ENCODE measurements at places on chromosomes 6 and 20.

- no peak for DNase-seq
Measured at GRCh38 chr6:133130863-133131262, 110.3 kb upstream of the EYA4 start.

GRCh38 chr6:62465206-62465605 lies 179.2 kb upstream of the KHDRBS2 start:
- no peak for DNase-seq

GRCh38 chr6:44627091-44627882 lies 239.8 kb downstream of the CDC5L start:
- no peak for DNase-seq

- DNase-seq, result no peak
Measured at GRCh38 chr6:167044696-167045095, 45.5 kb downstream of the CEP43 start.

DNA sequence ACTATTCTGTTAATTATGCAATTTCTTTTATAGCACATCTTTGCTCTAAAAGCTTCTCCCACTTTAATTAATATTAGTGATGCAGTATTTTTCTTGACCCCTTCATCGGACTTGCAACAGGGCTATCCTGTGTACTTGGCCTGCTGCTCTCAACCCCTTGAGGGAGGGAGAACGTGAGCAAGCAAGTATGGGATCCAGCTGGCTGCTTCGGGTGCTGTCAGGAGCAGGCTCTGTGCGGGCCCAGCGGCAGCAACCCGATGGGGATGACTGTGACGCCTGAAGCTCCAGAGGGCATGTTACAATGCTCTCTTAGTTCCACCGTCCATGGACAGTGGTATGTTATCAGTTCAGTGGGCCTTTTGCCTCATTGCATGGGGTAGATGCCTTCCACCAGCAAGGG lies 519.8 kb upstream of the CITED2 start:
- DNase-seq, result no peak

- DNase-seq, result no peak
Measured at GRCh38 chr6:111382476-111383294, 100.3 kb downstream of the REV3L start.

DNA sequence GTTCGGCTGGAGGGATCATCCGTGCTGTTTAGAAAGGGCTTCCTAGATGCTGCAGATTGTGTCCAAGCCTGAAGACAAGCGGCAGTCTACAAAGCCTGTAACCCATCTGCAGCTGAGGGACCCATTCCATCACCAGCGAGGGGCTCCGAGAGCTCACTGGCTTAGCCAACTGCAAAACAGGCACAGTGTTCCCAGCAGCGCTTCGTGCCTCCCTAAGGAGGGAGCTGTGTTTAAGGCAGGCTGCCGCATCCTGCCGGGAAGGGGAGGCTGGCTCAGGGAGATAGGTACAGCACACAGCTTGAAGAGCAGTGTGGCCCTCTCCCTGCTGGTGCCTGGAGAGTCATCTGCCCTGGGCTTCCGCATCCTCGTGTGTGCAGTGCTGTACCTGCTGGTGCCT lies 32.4 kb downstream of the DUSP22 start:
- DNase-seq, result no peak

GRCh38 chr6:159331451-159331850 lies 162.3 kb downstream of the FNDC1 start:
- no peak for DNase-seq

- DNase-seq, result peak; percentile 8
Measured at GRCh38 chr6:37731888-37732287, 34.2 kb upstream of the MDGA1 start.

- no peak for DNase-seq
Measured at GRCh38 chr6:46130666-46131065, 877 bp downstream of the ENPP4 start.
